ENCODE measurements at places on chromosomes 11 and 22. TPM values are rescaled to one million over a fixed set of nuclear protein-coding genes. Genes with fewer than 3 reads are reported as not detected.

DNA sequence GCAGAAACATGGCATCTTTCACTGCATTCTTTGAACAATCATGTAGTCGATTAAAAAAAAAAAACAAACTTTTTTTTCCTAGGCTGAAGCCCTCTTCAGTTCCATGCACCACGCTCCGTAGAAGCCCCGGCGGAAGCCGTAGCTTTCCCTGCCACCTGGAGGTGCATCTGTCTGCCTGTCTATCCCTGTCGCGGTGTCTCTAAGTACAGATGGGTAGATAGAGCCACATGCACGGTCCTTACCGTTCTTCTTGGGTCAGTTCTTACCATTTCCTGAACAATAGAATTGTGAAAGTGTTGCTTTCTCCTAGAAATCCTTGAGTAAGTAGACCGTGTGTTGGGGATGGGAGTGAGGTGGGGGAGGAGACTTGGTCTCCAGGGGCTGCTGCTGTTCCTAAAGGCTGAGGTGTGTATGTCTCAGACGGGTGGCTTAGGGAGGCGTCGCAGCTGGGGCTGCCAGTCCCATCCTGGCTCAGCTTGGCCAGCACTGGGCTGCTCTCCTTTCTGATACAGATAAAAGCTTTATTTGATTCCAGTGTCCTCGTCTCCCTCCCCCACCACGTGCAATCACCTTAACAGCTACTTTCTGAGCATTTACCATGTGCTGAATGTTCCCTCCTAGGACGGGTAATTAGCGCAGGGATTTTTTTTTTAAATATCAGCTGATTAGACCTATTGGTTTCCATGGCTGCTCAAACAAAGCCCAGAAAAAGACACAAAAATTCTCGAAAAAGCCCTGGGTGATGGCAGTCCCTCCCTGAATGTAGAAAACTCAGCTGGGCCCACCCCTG is 46.8 kb downstream of the MACROD1 start:
- no peak overlapping the region for H3K4me3 ChIP-seq
- no peak overlapping the region for H3K27ac ChIP-seq
- peaks cover 7% of the 10 kb centered on the region for H3K36me3 ChIP-seq

- H3K36me3 ChIP-seq: no peaks in the 10 kb centered on the region
- H3K27me3 ChIP-seq: no peaks in the 10 kb centered on the region
- H3K27ac ChIP-seq: no peak overlapping the region
- no peak overlapping the region for H3K4me3 ChIP-seq
Observed at GRCh38 chr11:128291835-128292234, 295.5 kb downstream of the ETS1 start.

DNA sequence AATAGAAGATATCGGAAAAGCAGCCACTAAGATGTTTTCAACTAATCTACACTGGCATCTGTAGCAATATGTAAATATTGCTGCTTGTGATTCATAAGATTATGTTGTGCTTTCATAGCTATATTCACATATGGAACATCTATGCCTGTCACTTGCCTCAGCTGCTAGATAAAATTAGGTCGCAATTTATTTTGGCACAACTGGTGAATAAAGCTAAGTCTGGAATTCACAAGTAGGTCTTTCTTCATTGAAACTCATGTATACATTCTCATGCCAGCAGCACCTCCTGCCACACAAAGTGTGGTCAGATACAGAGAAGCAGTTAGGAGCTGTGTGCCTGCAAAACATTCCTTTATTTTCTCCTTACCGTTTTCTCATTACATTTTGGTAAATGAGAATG is 543.3 kb upstream of the CHORDC1 start:
- H3K27ac ChIP-seq: no peak overlapping the region
- no peaks in the 10 kb centered on the region for H3K36me3 ChIP-seq

DNA sequence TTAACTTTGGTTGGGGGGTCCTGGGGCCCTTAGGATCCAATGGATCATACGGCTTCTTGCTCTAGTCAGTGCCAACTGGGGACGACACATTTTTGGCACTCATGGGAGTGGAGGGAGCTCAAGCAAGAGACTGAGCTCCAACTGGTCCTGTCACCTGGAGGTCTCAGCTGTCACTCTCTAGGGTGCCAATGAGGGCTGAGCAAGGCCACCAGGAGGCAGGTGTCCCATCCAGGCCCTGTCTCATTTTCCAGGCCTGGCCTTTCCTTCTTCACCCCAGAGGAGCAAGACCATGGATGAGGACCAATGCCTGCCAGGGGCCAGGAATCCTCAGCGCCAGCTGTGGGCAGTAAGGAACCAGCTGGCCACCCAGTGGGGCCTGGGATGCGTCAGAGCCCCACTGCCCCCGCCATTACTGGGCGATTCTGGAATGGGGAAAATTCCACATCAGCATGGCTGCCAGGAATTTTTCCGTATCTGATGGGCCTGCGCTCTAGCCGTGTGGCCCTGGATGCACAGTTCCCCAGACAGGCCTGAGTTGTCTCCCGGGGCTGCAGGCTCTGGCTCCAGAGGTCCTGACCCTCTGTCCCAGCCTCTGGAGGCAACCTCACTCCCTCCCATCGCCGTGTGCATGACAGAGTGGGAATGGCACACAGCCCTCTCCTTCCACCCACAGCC is 669 bp upstream of the GAL3ST1 start:
- peak overlapping the region; percentile 84 for H3K27ac ChIP-seq
- peaks cover 49% of the 10 kb centered on the region for H3K36me3 ChIP-seq
- peaks cover 49% of the 10 kb centered on the region for H3K4me1 ChIP-seq
- H3K27me3 ChIP-seq: no peaks in the 10 kb centered on the region

DNA sequence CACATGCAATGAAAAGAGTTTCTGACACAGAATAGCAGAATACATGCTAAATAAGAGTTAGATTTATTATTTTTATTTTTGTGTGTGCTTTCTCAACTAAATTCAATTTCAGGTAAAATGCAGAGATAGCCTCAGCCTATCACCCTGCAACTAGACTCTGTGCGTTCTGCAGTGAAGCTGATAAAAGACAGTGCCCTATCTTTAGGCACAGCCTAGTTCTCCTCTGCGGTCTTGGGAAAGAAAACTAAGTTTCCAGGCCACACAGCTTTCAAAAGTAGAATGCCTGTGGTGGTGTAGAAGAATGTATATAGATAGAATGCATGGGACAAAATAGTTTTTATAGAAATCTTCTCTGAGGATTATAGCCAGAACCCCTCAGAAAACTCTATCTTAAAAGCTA is 12.0 kb upstream of the MMP1 start:
- H3K27ac ChIP-seq: no peak overlapping the region
- no peaks in the 10 kb centered on the region for H3K27me3 ChIP-seq
- no peak overlapping the region for H3K4me3 ChIP-seq
- H3K4me1 ChIP-seq: no peaks in the 10 kb centered on the region
- no peak for DNase-seq

- H3K36me3 ChIP-seq: peaks cover 1% of the 10 kb centered on the region
- peaks cover 70% of the 10 kb centered on the region for H3K4me1 ChIP-seq
- H3K27ac ChIP-seq: peak overlapping the region; percentile 98
- peak; percentile 98 for DNase-seq
- H3K27me3 ChIP-seq: no peaks in the 10 kb centered on the region
- peak overlapping the region; percentile 45 for H3K4me3 ChIP-seq
Observed at GRCh38 chr22:49970528-49971231, 10.1 kb downstream of the PIM3 start.

GRCh38 chr11:6735306-6735705 is 36.5 kb downstream of the OR2AG2 start:
- H3K4me3 ChIP-seq: no peak overlapping the region
- H3K27ac ChIP-seq: no peak overlapping the region
- no peak for DNase-seq

- peak; percentile 70 for DNase-seq
- peak overlapping the region; percentile 39 for H3K4me3 ChIP-seq
- H3K36me3 ChIP-seq: no peaks in the 10 kb centered on the region
- peaks cover 18% of the 10 kb centered on the region for H3K4me1 ChIP-seq
- no peak overlapping the region for H3K27ac ChIP-seq
- peaks cover 84% of the 10 kb centered on the region for H3K27me3 ChIP-seq
Observed at GRCh38 chr22:39556970-39557841, 13.3 kb upstream of the CACNA1I start.

- DNase-seq: no peak
- H3K27ac ChIP-seq: no peak overlapping the region
- no peaks in the 10 kb centered on the region for H3K36me3 ChIP-seq
Observed at GRCh38 chr11:47109051-47109726, 67.5 kb downstream of the ARFGAP2 start.

DNA sequence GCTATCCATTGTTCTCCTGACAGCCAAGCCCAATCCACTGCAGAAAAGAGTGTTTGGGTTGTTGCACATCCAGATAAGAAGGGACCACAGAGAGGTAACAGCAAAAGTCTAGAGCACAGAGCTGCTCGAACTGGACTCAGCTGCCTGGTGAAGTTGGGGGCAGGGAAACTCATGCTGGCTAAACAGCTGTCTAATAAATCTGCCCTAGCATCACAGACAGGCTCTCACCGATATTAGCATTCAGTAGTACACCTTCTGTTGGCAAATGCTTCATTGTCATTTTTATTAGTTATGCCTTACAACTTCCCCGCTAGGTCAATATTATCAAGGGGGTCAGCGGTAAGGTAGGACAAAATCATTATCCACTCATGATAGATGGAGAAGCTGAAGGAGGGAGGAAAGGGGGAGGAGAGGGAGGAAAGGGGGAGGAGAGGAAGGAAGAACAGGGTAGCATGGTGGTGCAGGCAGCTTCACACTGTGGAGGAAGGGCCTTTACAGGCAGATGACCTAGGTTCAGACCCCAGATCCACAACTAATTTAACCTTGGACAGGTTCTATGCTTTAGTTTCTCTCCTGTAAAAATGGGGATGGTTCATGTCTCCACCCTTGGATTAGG is 102.7 kb downstream of the LARGE1 start:
- H3K27ac ChIP-seq: no peak overlapping the region
- H3K4me3 ChIP-seq: no peak overlapping the region
- no peaks in the 10 kb centered on the region for H3K27me3 ChIP-seq
- no peak for DNase-seq
- H3K4me1 ChIP-seq: peaks cover under 1% of the 10 kb centered on the region
- no peaks in the 10 kb centered on the region for H3K36me3 ChIP-seq

DNA sequence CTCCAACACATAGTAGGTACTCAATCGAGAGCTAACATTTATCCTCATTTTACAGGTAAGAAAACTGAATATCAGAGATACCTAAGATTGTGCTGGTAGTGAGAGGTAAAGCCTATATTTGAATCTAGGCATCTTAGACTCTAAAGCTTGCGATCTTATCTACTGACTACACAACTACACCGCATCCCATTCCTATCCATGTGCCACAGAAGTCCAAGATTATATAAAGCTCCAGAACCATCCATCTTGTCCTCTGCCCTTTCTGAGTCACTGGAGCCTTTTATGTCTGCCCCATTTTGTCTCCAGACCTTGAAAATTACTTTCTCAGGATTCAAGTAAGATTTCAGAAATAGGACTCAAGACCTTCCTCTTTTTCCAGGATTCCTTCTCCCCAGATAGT is 84.4 kb downstream of the OR5AK2 start:
- no peaks in the 10 kb centered on the region for H3K36me3 ChIP-seq
- no peak for DNase-seq
- no peak overlapping the region for H3K27ac ChIP-seq
- no peaks in the 10 kb centered on the region for H3K4me1 ChIP-seq

GRCh38 chr11:10317151-10317755 is 12.4 kb downstream of the ADM start:
- no peaks in the 10 kb centered on the region for H3K27me3 ChIP-seq
- no peak overlapping the region for H3K27ac ChIP-seq
- peaks cover 1% of the 10 kb centered on the region for H3K4me1 ChIP-seq

DNA sequence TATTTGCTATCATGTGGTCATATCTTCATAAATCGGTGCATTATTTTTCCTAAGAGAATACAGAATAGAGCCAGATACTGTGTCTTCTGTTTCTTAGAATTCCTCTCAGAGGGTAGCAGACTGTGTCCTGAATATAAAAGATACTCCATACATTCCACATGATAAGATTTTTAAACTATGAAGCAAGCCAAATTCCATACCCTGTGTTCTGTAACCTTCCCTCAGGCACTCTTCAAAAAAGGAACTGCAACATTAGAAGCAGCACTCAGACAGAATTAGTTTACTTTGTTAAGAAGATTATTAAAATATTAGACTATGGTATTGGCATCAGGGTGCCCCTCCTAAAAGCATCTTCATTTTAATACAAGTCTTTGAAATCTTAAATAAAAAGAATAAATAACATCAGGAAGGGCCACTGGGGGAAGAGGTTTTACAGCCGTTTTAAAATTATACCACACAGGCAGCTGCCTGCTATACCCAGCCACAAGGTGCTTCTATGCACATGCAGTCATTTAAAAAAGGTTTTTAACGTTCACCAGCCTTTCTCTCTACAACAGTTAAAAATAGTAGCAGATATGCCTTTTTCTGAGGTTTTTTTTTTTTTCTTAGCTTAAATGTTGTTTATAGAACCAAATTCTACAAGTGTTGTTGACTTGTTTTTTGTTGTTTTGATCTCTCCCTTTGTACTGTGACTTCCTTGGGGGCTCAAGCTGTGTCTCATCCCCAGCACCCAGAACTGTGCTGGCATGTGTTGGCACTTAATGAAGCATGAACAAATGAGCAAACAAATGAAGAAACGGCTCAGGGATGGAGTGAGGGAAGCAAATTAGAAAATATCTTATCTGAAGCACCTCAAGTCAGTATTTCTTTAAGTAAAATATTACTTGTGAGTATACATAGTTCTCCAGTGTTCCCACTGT is 54.7 kb upstream of the CCDC89 start:
- H3K36me3 ChIP-seq: no peaks in the 10 kb centered on the region
- H3K4me1 ChIP-seq: peaks cover 11% of the 10 kb centered on the region
- H3K4me3 ChIP-seq: no peak overlapping the region

DNA sequence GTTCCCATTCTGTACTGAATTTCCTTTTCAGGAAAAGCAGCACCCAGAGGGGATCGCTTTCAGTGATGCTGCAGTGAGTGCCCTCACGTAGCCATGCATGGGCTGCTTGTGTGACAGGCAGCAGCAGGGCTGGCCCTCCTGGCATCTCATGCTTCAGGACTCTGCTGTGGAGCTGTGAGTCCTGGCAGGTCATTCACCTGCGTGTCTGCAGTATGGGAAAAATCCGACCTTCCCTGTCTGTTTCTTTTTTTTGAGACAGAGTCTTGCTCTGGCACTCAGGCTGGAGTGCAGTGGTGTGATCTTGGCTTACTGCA is 13.4 kb downstream of the GLB1L2 start:
- H3K4me3 ChIP-seq: no peak overlapping the region
- no peak for DNase-seq
- no peaks in the 10 kb centered on the region for H3K36me3 ChIP-seq
- no peaks in the 10 kb centered on the region for H3K4me1 ChIP-seq
- no peaks in the 10 kb centered on the region for H3K27me3 ChIP-seq

DNA sequence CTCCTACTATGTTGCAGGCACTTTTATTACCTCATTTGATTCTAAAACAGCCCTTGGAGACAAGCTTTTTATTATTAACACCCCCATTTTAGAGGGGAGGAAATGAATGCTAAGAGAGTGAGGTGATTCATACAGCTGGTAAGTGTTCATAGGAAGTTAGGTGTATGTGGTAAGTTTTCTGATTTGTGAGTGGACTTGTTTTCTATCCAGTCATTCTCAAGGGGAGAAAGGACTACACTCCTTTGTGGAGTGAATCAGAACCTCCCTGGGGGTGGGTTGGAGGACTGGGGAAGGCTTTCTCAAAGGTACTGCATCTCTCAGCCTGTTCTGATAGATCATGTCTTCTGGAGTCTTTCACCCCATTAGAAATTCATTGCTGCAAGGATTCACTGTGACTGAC is 23.5 kb downstream of the PKNOX2 start:
- H3K27me3 ChIP-seq: no peaks in the 10 kb centered on the region
- H3K36me3 ChIP-seq: no peaks in the 10 kb centered on the region
- no peak overlapping the region for H3K27ac ChIP-seq

Gene RIMBP3C
- total RNA-seq: not detected

Gene TBX1
- total RNA-seq: not detected

Gene CCDC73
- total RNA-seq: not detected

Gene TUBA8
- total RNA-seq: not detected

Gene CLDN5
- 67.7 TPM for total RNA-seq

Gene SORL1
- total RNA-seq: 19.2 TPM

Gene HBG2
- not detected for total RNA-seq

Gene PICALM
- total RNA-seq: 148 TPM

Gene RASD2
- total RNA-seq: 3.6 TPM

Measured in stomach (tissue), 19 donors.